ENCODE measurements at places on chromosomes 5 and 9.

- no peak for DNase-seq
These were observed 58.3 kb downstream of the CYFIP2 start for GRCh38 chr5:157324237-157324636.

DNA sequence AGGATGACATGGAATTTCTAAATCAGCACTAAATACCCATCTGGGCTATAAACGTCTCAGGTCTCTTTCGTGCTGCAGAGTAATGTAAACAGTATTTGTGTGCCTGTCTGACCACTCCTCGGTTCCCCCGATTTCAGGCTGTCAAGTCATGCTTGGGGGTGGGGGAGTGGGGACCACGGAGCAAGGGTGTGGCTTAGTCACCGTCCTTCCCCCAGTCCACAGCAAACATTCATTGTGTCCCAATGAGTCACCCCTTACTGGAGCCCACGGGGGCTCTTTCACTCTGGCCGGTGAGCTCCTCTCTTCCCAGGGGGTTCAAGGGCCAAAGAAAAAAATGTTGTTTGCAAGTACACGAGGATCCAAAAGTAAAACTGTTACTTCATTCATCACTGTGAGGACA lies 72.4 kb upstream of the ICE1 start:
- DNase-seq = no peak

DNA sequence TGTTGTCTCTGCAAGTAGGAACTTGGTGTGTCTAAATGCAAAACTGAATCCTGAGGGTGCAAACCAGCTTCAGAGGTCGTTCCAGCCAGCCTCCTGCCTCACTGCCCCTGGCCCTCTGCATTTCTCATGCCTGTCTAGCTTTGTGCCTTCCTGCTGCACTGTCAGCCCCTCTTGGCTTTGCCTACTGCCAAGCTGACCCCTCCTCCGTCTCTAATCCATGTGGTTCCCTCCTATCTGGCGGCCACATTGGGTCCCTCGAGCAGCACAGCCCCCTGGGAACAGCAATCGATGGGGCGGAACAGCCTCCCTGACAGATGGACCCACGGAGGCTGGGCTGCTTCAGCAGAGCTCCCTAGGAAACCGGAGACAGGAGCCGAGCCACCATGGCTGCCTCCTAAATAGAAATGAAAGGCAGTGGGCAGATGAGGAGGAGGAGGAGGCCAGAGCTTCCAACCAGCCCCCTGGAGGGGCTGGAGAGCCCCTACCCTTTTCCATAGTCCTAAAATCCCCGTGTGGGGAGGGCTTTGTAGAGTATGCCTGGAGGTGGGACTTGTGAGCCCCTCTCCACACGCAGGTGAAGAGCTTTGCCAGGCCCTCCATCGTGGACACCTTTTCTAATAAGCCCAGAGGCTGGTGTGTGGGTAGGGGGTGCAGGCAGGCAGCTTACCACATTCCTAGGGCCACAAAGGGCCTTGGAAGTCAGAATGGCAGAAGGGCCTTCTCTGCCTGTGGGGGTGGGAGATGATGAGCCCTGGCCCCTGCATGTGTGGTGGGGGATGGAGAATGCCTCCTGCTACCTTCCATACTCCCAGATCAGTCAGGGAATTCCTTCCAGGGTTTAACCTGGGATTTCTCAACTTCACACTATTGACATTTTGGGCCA lies 9.2 kb upstream of the CXXC5 start:
- DNase-seq = no peak

GRCh38 chr9:91839926-91840465 lies 110.0 kb downstream of the ROR2 start:
- DNase-seq = no peak

GRCh38 chr9:137237759-137238726 lies 3.0 kb upstream of the TUBB4B start:
- peak; percentile 84 for DNase-seq

GRCh38 chr9:17906176-17906840 lies 327.4 kb downstream of the SH3GL2 start:
- DNase-seq = no peak

- DNase-seq = no peak
These were observed 153.1 kb upstream of the RAPGEF1 start for GRCh38 chr9:131892902-131893500.

GRCh38 chr9:87702921-87703320 lies 23.0 kb upstream of the CTSL start:
- DNase-seq = no peak

- no peak for DNase-seq
These were observed 351.2 kb downstream of the SH3GL2 start for GRCh38 chr9:17930071-17930470.

DNA sequence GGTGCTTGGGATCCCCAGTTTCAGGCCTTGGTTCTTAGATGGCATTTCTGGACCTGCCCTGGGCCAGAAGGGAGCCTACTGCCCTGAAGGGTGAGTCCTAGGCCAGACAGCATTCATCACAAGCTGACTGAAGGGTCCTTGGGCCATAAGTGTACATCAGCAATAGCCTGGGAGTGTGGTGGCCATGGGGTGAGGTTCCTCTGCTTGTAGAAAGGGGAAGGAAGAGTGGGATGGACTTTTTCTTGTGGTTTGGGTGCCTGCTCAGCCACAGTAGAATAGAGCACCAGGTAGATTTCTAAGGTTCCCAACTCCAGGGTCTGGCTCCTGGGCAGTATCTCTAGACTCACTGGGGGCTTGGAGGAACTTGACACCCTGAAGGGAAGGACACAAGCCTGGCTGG lies 95.2 kb upstream of the PHF24 start:
- no peak for DNase-seq

DNA sequence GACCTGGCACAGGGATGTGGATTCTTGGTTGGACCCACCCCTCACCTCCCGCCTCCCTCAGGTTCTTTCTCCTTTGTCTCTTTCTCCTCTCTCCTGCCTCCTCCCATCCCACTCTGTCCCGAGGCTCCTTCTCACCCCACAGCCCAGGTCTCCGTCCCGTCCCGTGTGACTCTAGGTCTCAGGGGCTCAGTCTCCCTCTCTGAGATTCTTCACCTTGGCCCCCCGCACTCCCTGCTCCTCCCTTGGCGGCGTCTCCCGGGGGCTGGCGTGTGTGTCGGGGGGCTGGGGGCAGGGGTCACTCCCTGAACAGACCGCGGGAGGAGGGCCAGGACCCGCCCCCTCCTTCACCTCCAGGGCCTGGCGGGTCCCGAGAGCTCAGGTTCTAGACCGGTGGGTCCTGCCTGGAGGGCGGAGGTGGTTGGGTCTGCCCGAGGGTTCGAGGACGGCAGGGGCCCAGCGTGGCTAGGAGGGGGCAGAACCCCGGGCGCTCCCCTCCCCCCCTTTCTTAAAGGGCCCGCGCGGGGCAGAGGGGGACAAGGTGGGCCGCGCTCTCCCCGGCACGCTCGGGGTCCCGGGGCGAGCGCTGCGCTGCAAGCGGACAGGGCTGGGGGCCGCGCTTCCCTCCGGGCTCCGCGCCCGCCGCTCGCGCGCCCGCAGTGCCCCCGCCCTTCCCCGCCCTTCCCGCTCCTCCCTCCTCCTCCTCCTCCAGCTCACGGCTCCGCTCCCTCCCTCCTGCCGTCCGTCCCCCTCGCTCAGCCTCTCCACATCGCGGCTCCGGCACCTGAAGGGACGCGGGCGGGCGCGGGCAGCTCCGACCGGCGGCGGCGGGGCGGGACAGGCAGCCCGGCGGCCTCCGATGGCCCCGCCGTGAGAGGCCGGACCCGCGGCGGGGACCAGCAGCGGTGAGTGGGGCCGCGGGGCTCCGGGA lies at the start of gene PSD2:
TSS of gene PSD2 (plus strand) at position 735 of the 928 bp plus-strand sequence. CDS start 13,633 bp downstream, outside the sequence.
- DNase-seq = peak; percentile 5

DNA sequence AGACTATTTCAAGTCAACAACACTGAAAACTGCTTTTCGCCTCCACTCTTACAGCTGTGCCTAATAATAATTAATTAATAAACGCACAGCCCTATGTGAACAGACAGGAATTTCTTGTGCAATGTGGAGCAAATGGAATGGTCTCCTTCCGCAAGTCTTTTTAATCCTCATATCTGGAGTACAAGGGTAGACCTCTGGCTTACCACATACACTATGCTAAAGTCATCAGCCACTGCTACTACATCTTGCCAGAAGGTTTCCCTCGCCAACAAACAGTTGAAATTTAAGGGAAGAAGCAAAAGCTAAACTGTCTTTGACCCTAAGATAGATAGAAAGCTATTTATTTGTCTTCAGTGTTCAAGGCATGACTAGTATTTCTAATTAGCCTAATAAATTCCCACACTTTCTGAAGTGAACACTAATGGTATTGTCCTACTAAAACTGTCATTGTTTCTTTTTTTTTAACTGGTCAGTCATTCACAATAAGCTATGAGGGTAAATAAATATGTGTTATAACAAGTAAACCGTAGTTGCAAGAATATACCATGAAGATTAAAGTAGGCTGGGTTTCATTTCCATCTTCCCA lies 63.9 kb downstream of the GOLPH3 start:
- DNase-seq = no peak
